NCI-H2029 treated with DMSO at 0.1 percent for 48 hours (cell line): ENCODE measurements at places on chromosomes 13 and 19.

DNA sequence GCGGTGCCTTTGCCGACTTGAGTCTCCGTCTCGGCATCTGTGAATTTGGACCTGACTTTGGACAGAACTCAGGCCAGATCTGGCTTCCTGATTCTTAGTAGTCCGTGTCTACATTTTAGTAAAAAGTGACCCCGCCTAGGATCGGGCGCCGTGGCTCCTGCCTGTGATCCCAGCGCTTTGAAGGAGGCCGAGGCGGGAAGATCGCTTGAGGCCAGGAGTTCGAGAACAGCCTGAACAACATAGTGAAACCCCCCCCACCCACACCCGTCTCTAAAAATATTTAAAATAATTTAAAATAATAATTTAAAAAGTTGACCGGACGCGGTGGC, 849 bp upstream of the TCF3 start:
- DNase-seq: no peak

DNA sequence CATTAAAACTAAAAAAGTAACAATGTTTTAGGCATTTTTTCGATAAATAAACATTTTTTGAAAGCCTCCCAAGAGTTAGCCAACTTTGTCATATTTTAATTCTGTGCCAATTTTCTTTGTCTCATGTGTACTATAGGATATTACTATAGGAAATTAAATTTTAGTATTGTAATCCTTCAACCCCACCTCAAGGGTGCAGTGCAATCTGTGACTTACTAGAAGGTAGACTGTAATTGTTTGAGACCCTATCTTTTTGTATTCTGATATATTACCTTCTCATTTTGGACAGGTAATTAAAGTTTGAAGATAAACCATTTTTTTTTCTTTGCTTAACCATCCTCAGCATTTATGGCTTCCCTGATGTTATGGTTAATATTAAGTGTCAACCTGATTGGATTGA, 457.8 kb downstream of the PCDH20 start:
- no peak for DNase-seq

DNA sequence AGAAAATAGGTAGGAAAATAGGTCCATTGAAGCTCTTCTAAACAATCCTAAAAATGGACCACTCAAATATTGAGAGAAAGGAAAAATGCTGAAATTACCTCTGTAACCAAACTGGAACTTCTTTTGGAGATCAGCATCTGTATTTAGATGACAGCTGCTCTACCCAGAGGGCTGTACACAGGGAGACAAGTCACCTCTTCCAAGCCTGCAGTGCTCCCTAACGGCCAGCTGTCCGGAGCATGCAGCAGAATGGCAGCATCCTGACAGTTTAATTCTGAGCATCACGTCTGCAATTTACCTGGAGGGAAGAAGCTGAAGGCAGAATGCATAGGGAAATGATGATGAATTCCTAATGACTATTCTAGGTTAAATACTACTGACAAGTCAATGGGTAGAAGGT, 62.8 kb upstream of the DIAPH3 start:
- DNase-seq: no peak

- no peak for DNase-seq
Observed at GRCh38 chr13:102267191-102267590, 134.7 kb downstream of the FGF14 start.

DNA sequence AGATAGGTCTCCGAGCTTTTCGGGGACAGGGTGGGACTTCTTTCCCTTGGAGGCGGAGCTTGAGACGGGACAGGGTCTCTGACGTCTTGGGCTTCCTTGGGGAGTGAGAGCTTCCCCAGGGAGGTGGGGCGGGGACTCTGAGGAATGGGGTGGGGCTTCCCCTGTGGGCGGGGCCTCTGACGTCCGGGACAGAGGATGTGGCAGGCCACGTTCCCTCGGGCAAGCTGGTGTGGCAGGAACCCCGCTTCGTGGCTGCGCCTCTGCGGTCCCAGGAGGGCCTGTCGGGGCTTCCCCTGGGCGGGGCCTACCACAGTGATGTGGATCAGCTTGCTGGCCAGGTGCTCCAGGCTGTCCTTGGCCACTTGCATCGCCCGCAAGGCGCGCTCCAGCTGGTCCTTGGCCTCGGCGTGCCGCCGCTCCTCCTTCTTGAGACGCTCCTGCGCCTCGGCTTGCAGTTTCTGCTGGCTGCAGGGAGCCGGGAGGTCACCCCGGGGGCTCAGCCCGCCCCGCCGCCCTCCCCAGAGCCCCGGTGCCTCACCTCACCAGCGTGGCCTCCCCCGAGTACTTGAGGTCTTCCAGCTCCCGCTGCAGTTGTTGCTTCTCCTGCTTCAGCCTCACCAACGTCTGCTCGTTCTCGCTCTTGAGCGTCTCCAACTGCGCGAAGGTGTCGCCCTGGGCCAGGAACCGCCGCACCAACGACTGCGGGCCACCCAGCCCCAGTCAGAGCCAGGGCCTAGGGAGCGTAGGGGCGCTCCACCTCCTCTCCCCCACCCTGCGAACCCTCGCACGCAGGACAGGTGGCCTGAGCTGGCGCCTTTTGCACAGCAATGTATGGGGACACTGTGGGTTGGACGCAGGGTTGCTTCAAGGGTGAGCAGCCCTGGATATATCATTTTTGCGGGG, 3.3 kb upstream of the RGL3 start:
- no peak for DNase-seq

DNA sequence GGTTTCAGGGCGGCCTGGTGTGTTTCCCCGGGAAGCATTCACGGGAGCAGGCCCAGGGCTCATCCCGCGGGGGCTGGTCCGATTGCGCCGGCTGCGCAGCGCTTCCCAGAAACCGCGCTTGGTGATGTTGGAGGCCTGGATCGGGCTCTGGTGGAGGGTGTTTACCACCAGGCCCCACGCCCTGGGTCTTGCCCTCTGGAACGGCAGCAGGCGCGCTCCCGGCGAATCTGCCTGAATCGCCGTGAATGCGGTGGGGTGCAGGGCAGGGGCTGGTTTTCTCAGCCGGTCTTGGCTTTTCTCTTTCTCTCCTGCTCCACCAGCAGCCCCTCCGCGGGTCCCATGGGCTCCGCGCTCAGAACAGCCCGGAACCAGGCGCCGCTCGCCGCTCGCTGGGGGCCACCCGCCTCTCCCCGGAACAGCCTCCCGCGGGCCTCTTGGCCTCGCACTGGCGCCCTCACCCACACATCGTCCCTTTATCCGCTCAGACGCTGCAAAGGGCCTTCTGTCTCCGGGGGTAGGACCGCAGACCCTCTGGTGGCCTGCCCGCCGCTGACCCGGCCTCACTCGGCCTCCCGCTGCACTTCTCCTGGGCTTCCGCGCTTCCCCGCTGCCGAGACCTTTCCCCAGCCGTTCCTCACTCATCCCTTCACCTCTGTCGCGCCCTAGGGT, 69.4 kb upstream of the GJB6 start:
- DNase-seq: no peak
